ENCODE measurements at places on chromosomes 12 and 14. TPM values are rescaled to one million over a fixed set of nuclear protein-coding genes. Genes with fewer than 3 reads are reported as not detected.

DNA sequence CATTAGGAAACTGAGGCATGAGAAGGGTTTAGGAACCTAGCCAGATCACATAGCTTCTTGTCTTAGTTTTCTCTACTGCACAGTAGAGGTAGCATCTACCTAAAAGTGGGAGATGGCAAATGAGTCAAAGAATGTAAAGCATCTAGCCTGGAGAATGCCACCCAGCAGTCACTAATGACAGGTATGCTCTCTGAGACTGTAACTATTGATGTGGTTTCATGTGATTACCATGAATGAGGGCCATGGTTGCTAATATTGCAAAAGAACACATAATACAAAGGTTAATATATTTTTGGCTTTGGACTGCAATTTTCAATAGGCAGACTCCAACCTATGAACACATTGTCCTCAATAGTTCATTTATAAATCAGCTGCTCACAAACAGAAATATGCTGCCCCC is 389.9 kb downstream of the GRIN2B start:
- no peak for DNase-seq

GRCh38 chr12:107503129-107503855 is 182.3 kb upstream of the PWP1 start:
- DNase-seq: no peak

DNA sequence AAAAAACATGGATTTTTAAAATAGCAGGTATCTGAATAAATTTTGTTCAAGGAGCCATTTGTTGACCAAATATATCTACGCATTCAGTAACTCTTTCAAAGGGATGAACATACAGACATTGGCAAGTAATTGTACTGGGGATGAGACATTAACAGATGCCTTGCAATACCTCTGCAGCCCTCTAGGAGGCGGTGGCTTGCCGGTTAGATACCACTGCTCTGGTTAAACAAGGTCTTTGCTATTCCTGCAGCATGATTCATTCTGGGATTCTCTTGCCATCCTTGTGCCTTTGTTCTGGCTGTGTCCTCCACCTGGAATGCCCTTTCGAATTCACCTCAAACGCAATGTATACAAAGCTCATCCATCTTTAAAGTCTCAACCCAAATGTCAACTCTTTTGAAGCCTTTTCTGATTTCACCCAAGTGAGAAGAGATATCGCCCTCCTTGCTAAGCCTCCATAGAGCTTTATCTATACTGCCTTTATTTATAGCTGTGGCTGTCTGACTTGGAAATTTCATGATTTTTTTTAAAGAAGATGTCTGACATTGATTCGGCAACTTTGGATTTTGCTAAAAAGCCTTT is 131.0 kb upstream of the SRRM4 start:
- no peak for DNase-seq

GRCh38 chr12:113403435-113404415 is at the start of gene SDS:
Gene SDS (minus strand): TSS chr12:113403887. CDS start chr12:113399708, 4,179 bp downstream.
- peak; percentile 65 for DNase-seq

GRCh38 chr14:36524220-36524837 is 4.3 kb upstream of the NKX2-1 start:
- no peak for DNase-seq

GRCh38 chr14:95564060-95564459 is 29.2 kb downstream of the GLRX5 start:
- peak; percentile 24 for DNase-seq

- no peak for DNase-seq
Observed at GRCh38 chr12:57129889-57130288, 1.6 kb downstream of the LRP1 start.

DNA sequence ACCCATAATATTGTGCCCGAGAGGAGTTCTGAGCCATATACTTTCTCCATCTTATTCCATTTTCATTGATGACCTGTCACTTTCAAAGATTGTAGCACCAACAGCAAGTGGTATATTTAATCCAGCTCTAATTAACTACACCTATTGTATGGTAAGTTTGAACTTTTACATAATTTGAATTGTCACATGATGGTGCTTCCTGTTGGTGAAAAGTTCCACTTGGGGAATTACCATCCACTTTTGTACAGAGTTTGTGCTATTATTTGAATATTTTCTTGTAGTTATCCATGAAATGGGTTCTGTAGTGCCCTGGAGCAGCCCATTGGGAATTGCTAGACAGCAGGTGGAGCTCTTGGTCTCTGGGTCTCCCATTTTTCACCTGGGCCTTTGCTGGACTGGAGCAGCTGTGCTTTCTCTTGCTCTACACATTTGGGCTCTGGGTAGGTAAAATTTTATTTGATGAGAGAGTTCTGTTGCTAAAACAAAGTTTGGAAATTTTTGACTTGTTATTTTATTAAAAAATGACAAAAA is 3.0 kb downstream of the SMCO3 start:
- DNase-seq: no peak

DNA sequence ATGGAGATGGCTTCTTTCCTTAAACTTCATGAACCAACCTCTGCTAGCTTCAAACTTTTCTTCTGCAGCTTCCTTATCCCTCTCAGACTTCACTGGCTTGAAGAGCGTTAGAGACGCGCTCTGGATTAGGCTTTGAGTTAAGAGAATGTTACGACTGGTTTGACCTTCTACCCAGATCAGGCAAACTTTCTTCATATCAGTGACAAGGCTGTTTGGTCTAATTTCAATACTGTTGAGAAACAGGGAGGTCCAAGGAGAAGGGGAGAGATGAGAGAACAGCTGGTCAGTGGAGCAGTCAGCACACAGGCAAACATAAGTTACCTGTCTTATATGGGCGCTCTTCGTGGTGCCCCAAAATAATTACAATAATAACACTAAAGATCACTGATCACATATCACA is 14.9 kb downstream of the SCAF11 start:
- no peak for DNase-seq

- DNase-seq: peak; percentile 54
Observed at GRCh38 chr12:88579601-88580050, 645 bp downstream of the KITLG start.

- DNase-seq: no peak
Observed at GRCh38 chr14:99731547-99732435, 47.7 kb downstream of the CYP46A1 start.

- no peak for DNase-seq
Observed at GRCh38 chr12:87931812-87932211, 97.4 kb downstream of the C12orf50 start.

DNA sequence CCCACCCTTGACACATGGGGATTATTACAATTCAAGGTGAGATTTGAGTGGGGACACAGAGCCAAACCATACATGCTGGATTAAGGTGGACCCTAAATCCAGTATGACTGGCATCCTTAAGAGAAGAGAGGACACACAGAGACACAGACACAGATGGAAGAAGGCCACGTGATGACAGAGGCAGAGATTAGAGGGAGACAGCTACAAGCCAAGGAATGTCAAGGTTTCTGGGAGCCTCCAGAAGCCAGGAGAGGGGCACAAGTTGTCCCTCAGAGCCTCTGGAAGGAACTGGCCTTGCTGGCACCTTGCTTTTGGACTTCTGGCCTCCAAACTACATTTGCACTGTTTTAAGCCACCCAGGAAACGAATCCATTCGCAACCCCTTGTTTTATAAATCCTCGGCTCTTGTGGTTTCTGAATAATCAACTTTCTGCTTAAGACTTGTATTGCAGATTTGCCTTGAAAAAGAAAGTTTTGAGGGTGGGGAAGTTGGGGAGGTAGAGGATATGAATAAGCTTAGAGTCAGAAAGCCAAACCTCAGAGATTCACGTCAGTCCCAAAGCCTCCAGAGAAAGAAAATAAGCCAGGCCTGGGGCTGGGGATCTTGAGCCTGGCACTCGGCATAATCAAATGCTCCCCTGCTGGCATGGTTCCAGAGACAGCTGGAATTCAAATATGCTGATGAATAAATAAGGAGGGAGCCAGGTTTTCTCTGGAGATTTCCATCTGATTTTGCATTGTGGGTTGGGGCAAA is 224.2 kb upstream of the PWP1 start:
- DNase-seq: no peak

DNA sequence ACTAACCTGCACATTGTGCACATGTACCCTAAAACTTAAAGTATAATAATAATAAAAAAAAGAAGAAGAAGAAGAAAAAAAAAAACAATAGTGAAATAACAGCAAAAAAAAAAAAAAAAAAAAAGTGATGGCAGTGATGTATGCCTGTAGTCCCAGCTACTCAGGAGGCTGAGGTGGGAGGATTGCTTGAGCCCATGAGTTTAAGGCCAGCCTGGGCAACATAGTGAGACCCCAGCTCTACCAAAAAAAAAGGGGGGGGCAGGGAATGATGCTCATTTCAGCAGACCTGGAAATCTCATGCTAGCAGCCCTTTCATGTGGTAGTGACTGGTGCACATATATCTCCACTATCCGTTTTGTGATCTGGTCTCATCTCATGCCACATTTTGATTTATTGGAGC is 20.8 kb downstream of the TRAFD1 start:
- no peak for DNase-seq

DNA sequence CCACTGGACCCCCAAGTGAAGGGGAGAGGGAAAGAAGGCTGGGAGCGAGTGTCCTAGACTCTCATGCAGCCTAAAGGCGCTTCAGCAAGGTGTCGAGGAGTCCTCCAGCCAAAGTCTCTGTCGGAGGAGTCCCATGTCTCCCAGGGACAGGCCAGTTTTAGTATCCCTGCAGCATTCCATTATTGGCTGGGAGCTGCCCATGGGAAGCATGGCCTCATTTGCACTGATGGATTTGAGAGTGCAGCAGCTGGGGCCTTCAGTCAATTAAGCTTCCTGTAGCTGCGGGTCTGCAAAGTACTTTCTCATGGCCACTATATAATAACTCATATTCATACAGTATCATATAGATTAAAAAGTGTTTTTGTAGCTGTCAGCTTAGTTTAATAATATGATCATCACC is 12.4 kb upstream of the RPH3A start:
- no peak for DNase-seq

DNA sequence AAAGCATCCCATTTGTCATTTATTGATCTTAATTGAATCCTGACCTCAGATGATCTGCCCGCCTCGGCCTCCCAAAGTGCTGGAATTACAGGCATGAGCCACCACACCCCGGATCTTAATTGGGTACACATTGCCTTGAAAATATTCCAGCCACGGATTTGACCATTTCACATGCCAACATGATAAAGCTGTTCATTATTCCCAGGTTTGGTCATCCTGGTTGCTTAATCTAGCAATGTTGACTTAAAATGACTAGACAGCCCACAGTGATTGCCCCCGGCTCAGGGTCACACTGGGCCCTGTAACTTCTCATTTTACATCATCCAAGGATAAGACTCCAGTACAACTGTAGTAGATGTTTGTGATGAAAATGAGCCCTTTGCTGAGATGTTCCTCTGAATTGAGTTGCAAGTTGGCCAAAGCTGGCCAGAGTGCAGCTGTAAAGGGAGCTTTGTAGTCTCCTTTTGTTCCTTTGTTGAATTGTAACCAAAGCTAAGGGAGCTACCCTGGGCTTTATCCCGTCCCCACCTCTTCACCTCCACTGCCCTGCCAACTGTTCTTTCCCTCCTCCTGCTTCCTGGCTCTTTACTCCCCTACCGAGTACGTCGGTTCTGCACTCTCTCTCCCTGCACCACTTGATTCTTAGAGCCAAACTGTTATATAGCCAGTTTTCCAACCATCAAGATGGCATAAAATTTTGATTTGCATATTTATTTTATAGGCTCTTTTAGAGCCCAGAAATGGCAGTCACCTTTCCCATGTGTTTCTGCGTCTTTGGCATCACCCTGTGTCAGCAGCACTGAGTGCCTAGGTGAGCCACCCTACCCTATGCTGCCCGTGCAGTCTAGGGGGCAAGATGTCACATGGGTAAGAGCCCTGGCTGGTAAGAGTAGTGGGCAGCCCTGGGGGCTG is 141.3 kb upstream of the HIF1A start:
- no peak for DNase-seq

- DNase-seq: no peak
Observed at GRCh38 chr12:48765753-48766162, 23.1 kb downstream of the ADCY6 start.

DNA sequence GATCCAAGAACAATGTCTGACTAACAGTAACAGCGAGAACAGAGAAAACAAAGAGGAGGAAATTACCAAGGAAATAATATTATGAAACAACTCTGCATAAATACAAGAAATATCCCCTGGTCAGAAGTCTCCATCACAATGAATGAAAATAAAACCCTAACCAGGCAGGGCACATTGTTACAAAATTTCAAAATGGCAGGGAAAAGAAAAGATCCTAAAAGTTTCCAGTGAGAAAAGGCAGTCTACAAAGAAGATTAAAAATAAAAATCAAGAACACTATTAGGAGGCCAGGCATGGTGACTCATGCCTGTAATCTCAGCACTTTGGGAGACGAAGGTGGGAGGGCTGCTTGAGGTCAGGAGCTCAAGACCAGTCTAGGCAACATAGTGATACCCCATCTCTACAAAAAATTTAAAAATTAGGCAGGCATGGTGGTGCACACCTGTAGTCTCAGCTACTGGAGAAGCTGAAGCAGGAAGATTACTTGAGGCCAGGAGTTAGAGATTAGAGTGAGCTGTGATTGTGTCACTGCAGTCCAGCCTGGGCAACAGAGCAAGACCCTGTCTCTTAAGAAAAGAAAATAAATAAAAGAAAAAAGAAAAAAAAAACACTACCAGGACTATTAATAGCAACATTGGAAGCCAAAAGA is 47.8 kb downstream of the FERMT2 start:
- DNase-seq: no peak

GRCh38 chr14:96576359-96576758 is 74.2 kb downstream of the PAPOLA start:
- DNase-seq: no peak

DNA sequence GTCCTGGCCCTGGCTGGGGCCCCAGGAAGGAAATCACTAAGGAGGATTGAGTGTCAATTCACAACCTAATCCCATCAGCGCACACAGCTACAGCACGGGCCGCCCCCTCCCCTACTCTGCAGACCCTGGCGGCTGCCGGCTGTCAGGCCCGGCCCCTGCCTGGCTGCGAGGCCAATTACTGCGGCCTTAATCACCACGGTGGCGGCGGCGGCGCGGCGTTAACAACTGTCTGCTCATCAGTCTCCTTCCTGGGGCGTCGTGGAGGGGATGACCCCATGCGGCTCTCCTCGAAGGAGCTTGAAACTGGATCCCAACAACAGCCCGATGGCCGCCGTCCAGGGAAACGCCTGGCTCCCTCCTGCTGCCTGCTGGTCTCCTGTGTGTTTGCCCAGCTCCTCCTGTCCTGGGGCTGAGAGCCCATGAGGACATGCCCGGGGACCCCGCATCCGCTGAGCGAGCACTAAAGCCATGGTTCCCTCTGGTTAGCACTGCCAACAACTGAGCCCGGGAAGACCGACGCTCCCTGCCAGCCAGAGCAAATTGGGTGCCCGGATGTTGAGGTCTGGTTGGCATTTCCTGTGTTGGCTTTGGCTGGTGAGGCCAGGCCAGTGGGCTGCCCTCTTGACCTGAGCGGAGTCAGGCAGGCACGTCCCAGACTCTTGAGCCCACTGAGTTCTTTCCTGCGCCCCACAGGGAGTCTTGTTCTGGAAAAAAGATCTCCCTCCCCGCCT is 21.8 kb upstream of the EIF2B2 start:
- no peak for DNase-seq

BMP4 gene
- 6.9 TPM for total RNA-seq

IFNG-AS1 gene
- total RNA-seq: not detected

TBC1D30 gene
- 0.64 TPM for total RNA-seq

C3AR1 gene
- 9.5 TPM for total RNA-seq

IL23A gene
- total RNA-seq: not detected

APOF gene
- not detected for total RNA-seq

All from heart right ventricle (tissue), 16 donors.